ENCODE measurements at places on chromosomes 6 and 20.
A peak's percentile ranks its signal among the peaks of the same experiment; 100 is the strongest.

DNA sequence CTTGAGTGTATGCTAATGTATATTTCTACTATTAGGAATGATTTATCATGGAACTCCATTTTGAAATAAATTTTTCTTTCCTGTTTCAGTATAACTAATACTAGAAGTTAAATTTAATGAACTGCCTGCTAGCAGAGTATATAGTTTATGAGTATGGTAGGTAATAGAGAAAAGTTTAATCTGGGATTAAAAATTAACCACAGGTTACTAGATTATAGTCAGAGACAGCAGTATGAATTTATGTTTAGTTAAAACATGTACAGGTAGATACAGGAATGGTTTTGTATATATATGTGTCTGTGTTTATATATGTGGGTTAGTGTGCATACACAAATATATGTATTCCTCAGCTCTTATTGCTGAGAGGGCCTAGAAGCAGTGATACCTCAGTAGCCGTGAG is 32.3 kb downstream of the CD2AP start:
- no peak for DNase-seq

- DNase-seq = no peak
These were observed 108.1 kb downstream of the RNF144B start for GRCh38 chr6:18495236-18495635.

GRCh38 chr20:44732327-44732726 is 13.3 kb upstream of the KCNK15 start:
- no peak for DNase-seq

GRCh38 chr6:55578537-55579363 is at the start of gene HMGCLL1:
TSS of gene HMGCLL1 (minus strand) at chr6:55579192. CDS start at chr6:55579055, 137 bp downstream.
- no peak for DNase-seq

GRCh38 chr20:49812507-49813304 is at the start of gene SLC9A8:
TSS of gene SLC9A8 (plus strand) at chr20:49812828. CDS start at chr20:49812923, 95 bp downstream.
- peak; percentile 72 for DNase-seq

GRCh38 chr6:14059791-14060436 is 57.7 kb upstream of the CD83 start:
- no peak for DNase-seq

- DNase-seq = no peak
These were observed 42.7 kb downstream of the FILIP1 start for GRCh38 chr6:75450903-75451302.

- DNase-seq = no peak
These were observed 797 bp downstream of the PBX2 start for GRCh38 chr6:32189069-32189741.

DNA sequence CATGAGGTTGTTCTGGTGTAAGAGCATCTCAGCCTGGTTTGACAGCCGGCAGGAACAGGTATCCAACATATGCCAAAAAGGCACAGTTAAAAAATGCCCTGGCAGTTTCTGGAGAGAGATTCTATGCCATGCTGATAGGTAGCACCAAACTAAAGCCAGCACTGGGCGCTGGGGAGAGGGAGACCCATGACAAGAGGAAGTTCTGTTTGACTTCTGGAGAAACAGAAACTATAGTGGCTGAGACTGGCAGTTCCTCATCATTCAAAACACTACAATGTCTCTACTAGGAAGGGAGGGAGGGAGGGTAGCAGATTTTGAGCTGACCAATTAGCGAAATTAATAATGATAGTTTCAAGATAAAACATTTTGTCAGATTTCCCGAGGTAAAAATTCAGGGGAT is 174.1 kb downstream of the ADAT2 start:
- DNase-seq = no peak

DNA sequence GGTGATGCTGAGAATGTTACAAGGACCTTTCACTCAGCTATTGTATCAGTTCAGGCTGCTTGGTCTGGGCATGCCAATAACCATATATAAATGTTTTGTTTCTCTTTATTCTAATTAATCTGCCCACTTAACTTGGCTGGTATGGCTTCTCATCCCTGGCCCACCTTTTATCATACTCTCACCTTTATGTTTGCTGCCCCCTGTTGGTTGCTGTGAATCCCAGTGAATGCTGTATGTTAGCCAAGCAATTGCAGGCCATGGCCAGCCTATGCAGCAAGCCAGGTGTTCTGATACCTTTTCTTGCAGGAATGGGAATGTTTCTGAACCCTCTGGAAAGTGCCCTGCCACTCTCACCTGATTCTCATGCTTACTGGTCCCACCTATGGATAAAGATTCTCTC is 54.6 kb downstream of the PCSK2 start:
- DNase-seq = no peak

GRCh38 chr6:112343977-112344376 is 3.2 kb upstream of the RFPL4B start:
- no peak for DNase-seq

DNA sequence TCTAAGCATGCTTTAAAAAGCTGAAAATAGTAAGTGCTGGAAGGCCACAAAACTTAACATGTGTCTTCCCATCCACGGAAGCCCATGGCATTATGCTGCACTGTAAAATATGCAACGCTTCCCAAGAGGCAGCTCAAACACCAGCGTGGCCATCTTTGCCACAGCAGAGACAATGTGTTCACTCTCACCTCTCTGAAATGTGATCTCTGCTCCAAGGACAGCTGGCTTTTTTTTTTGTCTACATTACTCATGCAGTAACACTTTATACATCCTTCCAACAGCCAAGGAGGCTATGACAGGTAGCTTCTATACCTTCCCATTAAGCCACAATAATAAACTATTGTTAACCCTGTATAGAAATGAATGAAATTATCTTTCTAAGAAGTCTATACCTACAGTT is 49.2 kb downstream of the BLOC1S5 start:
- no peak for DNase-seq

DNA sequence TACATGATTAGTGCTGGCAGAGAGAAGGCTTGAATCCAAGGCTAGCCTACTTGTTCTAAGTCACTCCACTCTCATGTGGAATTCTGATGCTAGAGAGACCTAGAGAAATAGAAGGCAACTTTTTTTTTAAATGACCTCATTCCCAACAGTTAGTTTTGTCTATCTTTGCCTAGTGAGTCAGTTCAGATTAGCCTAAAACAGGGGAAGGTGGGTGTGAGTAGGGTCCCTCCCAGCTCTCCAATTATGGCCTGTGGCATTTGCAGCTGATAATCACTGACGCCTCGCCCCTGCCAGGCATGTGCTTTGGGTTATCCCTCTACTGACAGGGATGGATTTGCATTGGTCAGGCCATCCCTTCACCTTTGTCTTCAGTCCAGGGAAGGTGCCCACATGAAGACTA is 13.6 kb downstream of the TXLNB start:
- DNase-seq = no peak

GRCh38 chr20:25191689-25192088 is 3.8 kb upstream of the ENTPD6 start:
- no peak for DNase-seq

DNA sequence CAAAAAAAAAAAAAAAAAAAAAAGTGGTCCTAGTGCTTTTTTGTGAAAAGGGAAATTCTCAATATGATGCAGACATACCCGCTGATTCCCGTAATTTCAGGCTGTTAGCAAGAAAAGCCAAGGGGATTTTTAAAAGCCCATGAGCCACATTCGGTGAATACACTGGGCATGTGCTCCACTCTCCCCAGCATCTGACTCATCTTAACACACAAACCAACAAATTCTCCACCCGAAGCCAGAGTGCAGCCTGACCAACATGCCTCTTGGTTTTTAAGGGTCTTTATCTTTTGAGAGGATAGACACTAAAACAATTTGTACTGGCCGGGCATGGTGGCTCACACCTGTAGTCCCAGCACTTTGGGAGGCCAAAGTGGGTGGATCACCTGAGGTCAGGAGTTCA is 45.5 kb upstream of the CD83 start:
- no peak for DNase-seq

- DNase-seq = no peak
These were observed 4.0 kb downstream of the SLC52A3 start for GRCh38 chr20:764255-764654.

- DNase-seq = no peak
These were observed 16.0 kb upstream of the TAAR1 start for GRCh38 chr6:132675002-132675401.

DNA sequence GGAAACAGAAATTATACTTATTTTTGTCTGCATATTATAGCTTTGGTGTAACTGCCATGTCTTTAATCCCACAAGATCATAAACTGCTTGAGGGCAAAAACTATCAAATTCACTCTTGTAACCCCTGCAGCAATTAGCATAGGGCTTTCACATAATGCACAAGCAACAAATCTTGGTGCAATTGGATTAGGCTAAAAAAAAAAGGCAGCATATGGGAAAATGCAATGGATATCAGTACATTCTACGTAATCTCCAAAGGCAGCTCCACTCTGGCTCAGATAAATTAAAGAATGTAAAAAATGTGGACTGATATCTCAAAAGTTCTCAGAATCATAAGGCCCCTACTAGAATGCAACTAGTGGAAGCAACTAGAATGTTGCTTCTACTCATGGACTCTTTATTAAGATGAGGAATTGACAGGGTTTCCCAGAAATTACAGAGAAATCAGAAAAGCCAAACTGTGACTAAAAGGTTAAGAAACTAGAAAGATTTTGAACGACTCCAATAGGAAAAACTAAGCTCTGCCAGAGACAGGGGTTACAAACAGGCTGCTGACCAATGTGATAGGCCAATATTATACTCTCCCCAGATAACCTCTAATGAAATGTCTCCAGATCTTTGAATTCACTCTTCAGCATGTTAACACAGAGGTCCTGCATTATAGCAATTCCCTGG is 55.0 kb downstream of the FILIP1 start:
- DNase-seq = no peak

All from activated CD4-positive, alpha-beta T cell treated with anti-CD3 and anti-CD28 coated beads, Interleukin-2, amount 50 U/mL, for 1 hour (primary cell).